ENCODE measurements at places on chromosomes 11 and 22.

GRCh38 chr11:32297611-32298011, 137.7 kb downstream of the WT1 start:
- no peak for DNase-seq

GRCh38 chr11:324156-324555, 3.5 kb upstream of the IFITM3 start:
- DNase-seq, result no peak

GRCh38 chr22:30398685-30399680, 2.2 kb downstream of the SEC14L2 start:
- no peak for DNase-seq

- DNase-seq, result peak; percentile 80
These were observed 17.8 kb upstream of the TMPRSS13 start for GRCh38 chr11:117946842-117947526.

GRCh38 chr11:34346551-34346950, 11.3 kb downstream of the ABTB2 start:
- no peak for DNase-seq

DNA sequence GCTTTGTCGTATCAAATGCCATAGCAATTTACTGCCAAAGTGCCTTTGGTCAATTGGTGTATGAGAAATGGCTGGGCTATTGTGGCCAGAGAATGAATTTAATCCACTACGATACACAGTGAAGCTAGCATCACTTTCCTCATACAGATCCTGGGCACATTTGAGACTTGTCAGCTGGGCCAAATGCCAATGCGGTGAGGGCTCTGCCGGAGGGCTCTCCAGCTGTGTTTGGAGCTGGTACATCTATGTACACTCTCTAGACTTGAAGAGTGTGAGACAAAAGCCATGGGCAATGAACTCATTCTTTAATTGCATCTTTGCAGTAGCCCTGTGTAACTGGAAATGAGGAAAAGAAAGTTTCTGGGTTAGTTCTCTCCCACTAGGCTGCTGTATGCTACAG, 1052.9 kb downstream of the NTM start:
- DNase-seq, result no peak

DNA sequence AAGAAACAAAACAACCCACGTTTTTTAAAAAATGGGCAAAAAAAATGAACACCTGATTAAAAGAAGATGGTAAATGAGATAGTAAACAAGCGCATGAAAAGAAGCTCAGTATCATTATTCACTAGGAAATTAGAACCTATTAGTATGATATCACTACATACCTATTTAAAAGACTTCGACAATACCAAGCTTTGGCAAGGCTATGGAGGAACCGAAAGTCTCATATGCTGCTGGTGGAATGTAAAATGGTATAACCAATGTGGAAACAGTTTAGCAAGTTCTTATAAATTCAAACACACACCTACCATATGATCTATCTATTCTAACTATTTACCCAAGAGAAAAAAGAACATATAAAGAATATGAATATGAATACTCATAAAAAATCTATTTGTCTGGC, 143.8 kb downstream of the APOL5 start:
- no peak for DNase-seq

GRCh38 chr11:257766-258493, 20.3 kb upstream of the NLRP6 start:
- no peak for DNase-seq

DNA sequence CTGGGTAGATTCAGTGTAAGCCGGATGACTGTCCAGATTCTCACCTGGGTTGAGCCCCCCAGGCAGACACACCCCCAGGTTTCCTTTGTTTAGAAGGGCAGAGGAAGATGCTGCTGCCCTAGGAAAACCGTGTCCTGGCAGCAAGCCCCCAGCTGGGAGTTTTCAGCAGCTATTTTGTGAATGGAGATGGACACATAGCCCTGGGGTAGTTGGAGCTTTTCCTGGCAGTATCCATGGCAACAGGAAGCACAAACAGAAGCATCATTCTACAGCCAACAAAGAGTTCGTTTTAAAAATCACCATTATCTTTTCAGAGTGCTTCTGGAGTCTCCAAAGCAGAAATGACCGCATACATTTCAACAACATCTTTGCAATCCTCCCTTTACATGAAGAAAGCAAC, 245.5 kb downstream of the BRD1 start:
- DNase-seq, result no peak

- no peak for DNase-seq
These were observed 27.0 kb upstream of the SCGB1A1 start for GRCh38 chr11:62391642-62392425.

DNA sequence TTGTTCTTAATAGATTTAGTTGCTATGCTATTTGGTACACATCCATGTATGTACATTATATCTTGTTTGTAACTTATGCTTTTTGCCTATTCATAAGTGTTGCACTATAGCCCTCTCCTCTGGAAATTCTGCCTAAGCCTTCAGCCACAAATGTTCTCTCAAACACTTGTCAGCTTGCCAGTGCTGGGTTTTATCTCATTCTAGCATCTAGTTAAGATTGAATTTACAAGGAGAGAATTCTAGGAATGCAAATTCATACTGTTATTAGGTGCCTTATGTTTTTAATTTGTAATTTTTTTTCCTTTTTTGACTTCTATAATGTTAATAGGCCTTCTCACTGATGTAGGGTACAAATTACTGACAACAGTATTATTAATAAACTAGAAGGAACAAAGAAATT, 14.6 kb upstream of the CTSC start:
- no peak for DNase-seq

DNA sequence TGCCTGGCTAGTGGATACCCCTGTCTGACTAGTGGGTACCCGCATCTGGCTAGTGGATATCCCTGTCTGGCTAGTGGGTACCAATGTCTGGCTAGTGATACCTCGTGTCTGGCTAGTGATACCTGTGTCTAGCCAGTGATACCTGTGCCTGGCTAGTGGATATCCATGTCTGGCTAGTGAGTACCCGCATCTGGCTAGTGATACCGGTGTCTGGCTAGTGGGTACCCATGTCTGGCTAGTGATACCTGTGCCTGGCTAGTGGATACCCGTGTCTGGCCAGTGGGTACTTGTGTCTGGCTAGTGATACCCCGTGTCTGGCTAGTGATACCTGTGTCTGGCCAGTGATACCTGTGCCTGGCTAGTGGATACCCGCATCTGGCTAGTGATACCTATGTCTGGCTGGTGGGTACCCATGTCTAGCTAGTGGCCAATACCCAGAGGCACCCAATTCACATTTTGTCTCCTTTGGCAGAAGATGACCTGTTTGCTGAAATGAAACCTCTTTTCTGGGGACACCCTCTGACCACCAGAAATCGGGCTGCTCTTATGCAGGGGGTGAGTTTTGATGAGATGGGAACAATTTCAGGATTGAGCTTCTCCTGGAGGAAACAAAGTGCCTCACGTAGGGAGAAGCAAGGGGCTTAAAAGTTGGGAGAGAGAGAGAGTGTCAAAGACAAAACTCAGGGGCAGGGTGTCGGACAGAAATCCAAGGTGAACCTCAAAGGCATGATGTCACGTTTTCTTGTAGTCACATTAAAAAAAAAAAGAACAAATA, 63.4 kb downstream of the SMIM38 start:
- DNase-seq, result no peak

- DNase-seq, result no peak
These were observed 303.5 kb downstream of the TBC1D22A start for GRCh38 chr22:47065756-47066615.

- no peak for DNase-seq
These were observed 74.0 kb downstream of the USP35 start for GRCh38 chr11:78262691-78263090.

- no peak for DNase-seq
These were observed 17.5 kb downstream of the SAAL1 start for GRCh38 chr11:18088366-18088765.

DNA sequence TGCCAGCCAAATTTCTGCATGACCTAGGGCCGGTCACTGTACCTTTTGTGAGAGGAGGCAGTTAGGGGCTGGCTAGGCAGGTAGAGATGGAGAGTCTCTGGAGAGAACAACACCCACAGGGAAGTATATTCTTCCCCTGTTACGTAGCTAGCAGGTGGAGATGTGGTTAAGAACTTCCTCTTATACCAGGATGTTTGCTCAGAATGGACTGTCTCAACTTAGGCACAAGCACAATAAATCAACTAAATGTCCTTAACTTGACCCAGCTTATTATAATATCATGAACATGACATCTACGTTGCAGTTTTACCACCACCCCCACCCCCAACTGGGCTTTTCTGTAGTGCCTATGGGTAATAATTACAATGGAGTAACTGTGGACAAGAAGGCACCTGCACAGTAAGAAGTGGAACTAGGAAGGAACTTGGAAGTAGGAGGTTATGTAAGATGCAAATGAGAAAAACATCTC, 60.7 kb upstream of the MPEG1 start:
- DNase-seq, result peak; percentile 15

DNA sequence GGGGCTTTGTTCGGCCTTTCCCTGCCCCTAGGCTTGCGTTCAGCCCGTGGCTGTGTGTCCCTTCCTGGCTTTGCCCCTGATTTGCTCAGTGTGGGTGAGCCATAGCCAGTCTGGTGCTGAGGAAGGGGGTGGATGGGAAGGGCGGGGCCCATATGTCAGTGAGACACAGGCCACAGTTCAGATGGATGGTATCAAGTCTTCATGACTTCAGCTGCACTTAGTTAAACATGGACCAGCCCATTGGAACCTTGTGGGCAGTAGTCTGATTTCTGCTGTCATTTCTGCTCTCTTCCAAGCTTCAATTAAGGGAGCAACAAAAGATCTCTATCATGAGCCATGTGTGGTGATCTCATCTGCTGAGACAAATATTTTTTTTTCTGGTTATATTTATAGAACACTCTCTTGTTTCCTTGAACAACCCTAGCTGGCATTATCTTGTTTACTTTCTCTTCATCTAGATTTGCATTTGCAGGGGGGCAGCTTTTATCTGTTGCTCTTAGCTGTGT, 21.6 kb upstream of the PEX26 start:
- no peak for DNase-seq

All from CD4-positive, alpha-beta T cell treated with Interleukin-6 at 100 ng/mL for 8 hours (primary cell).